ENCODE measurements at places on chromosomes 6 and 20.

- DNase-seq = no peak
Observed at GRCh38 chr6:122200440-122200839, 199.0 kb upstream of the HSF2 start.

GRCh38 chr20:47741669-47742608 is 43.3 kb downstream of the SULF2 start:
- no peak for DNase-seq

- DNase-seq = no peak
Observed at GRCh38 chr20:13231031-13231752, 10.1 kb downstream of the ISM1 start.

DNA sequence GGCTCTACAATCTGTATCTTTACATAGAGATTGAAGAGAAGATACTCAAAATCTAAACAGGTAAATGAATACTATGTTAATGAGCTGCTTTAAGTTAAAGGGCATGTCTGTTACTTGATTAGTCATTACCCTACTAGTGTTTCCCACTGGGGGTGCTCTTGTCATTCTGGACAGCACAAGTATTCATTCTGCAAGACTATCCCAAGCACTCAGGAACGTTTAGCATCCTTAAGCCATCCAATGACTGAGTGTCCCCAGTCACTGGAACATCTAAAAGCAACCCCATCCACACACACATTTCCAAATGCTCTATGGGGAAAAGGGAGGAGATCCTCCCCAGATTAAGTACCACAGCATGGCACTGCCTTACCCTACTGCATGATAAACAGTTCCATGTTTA is 25.7 kb downstream of the EZR start:
- DNase-seq = peak; percentile 37

Data from cardiac muscle cell (in vitro differentiated cells and primary cell).